ENCODE measurements at places on chromosomes 16 and 17. TPM values are rescaled to one million over a fixed set of nuclear protein-coding genes. Genes with fewer than 3 reads are reported as not detected.

DNA sequence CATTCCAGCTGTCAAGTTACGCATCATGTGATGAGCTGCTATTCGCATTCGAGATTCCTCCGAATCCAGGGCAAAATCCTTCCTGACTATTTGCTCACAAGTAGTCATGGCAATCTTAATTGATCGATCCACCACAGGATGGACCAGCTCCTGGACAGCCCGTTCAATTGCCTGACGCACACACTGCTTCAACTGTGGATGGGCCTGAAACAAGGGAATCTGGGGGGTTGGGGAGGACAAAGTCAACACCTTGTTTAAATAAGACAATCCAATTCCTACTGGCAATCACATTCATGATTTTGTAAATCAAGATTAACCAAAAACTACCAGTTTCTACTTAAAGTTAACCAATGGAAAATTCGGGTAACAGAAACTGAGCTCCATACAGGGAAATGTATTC is 28.4 kb downstream of the SETD6 start:
- H3K27me3 ChIP-seq: no peaks in the 10 kb centered on the region
- peaks cover 10% of the 10 kb centered on the region for H3K36me3 ChIP-seq
- H3K4me3 ChIP-seq: no peak overlapping the region
- no peak overlapping the region for H3K27ac ChIP-seq
- no peaks in the 10 kb centered on the region for H3K4me1 ChIP-seq

GRCh38 chr16:67883872-67884261 is 818 bp upstream of the NRN1L start:
- no peak overlapping the region for H3K27ac ChIP-seq
- H3K27me3 ChIP-seq: no peaks in the 10 kb centered on the region
- H3K4me1 ChIP-seq: no peaks in the 10 kb centered on the region
- H3K36me3 ChIP-seq: peaks cover 29% of the 10 kb centered on the region
- peak; percentile 69 for DNase-seq

- no peaks in the 10 kb centered on the region for H3K4me1 ChIP-seq
- no peak overlapping the region for H3K27ac ChIP-seq
- no peak overlapping the region for H3K4me3 ChIP-seq
- H3K27me3 ChIP-seq: peaks cover 4% of the 10 kb centered on the region
These were observed 6.5 kb upstream of the PNPO start for GRCh38 chr17:47934856-47935255.

GRCh38 chr16:177394-177822 is 928 bp downstream of the HBA1 start:
- no peaks in the 10 kb centered on the region for H3K4me1 ChIP-seq
- no peak overlapping the region for H3K4me3 ChIP-seq
- DNase-seq: no peak
- H3K27ac ChIP-seq: no peak overlapping the region
- H3K27me3 ChIP-seq: peaks cover 10% of the 10 kb centered on the region

- H3K27ac ChIP-seq: no peak overlapping the region
- H3K36me3 ChIP-seq: peaks cover 18% of the 10 kb centered on the region
- no peak for DNase-seq
- H3K27me3 ChIP-seq: no peaks in the 10 kb centered on the region
- no peak overlapping the region for H3K4me3 ChIP-seq
These were observed 22.0 kb downstream of the SETD6 start for GRCh38 chr16:58537124-58537906.

DNA sequence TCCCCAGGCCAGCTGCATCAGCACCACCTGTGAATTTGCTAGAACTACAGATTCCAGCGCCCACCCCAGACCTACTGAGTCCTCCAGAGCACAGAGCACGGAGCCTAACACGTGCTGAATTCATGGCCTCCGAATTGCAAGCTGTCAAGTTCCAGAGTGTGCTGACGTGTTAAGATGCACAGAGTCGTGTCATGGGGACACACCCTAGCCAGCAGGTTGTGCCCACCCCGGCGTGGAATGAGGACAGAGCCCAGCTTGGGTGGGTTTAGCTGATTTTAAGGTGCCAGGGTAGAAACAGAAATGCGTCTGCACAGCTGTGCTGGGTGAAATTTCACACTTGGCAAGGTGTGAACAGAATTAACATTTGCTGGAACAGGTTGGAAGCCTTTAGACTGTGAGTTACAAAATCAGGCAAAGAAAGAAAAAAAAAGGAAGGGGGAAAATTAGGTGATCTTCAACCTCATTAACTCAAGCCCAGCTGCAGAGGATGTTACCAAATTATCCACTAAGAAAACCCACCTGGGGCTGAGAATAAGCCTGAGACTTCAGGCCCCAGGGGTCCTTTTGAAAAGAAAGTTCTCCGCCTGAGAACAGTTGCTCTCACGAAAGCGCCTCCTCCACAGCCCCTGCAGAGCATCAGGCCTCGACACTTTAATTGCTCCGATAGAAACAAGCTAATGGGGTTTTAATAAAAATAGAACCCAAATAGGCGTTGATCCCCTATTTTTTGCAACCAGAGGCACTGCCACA is 27.1 kb downstream of the GINS3 start:
- no peak for DNase-seq
- H3K4me3 ChIP-seq: no peak overlapping the region
- no peak overlapping the region for H3K27ac ChIP-seq
- no peaks in the 10 kb centered on the region for H3K4me1 ChIP-seq

DNA sequence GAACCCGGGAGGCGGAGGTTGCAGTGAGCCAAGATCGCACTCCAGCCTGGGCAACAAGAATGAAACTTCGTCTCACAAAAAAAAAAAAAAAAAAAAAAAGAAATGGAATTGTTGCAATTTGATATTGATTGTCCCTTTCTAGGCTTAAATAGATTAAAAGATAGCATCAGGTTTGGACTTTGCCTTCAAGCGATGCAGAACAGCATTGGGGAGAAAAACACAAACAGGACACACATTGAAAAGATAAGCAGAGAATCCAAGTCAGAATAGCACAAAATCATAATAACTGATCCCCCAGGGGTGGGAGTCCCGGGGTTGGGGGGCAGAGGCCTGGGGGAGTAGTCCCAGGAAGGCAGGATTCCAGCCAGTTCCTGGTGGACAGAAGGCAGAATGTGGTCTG is 3.9 kb upstream of the CREBBP start:
- peaks cover 20% of the 10 kb centered on the region for H3K27me3 ChIP-seq
- H3K36me3 ChIP-seq: no peaks in the 10 kb centered on the region
- H3K4me1 ChIP-seq: peaks cover under 1% of the 10 kb centered on the region
- DNase-seq: no peak
- no peak overlapping the region for H3K27ac ChIP-seq

ABCC3 gene
- total RNA-seq: 1.5 TPM

AOC3 gene
- total RNA-seq: 1.6 TPM

- no peaks in the 10 kb centered on the region for H3K27me3 ChIP-seq
- no peak for DNase-seq
- no peaks in the 10 kb centered on the region for H3K36me3 ChIP-seq
- H3K4me1 ChIP-seq: no peaks in the 10 kb centered on the region
- H3K27ac ChIP-seq: no peak overlapping the region
These were observed 139.8 kb downstream of the ENGASE start for GRCh38 chr17:79214459-79214858.

GRCh38 chr17:74192950-74193781 is 10.3 kb upstream of the RPL38 start:
- H3K27me3 ChIP-seq: peaks cover 56% of the 10 kb centered on the region
- DNase-seq: no peak
- H3K27ac ChIP-seq: no peak overlapping the region
- no peaks in the 10 kb centered on the region for H3K36me3 ChIP-seq
- no peaks in the 10 kb centered on the region for H3K4me1 ChIP-seq

DNA sequence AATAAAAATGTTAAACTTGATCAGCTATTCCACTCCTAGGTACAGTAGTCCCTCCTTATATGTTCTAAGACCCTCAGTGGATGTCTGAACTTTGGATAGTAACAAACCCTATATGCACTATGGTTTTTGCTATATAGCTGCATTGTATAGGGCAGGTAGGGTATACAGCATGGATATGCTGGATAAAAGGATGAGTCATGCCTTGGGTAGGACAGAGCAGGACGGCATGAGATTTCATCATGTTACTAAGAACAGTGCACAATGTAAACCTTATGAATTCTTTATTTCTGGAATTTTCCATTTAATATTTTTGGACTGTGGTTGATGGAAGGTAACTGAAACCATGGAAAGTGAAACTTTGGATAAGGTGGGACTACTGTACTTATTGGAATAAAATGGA is 235.1 kb downstream of the CEP112 start:
- no peak for DNase-seq
- no peaks in the 10 kb centered on the region for H3K4me1 ChIP-seq
- H3K27ac ChIP-seq: no peak overlapping the region
- no peaks in the 10 kb centered on the region for H3K36me3 ChIP-seq
- H3K27me3 ChIP-seq: no peaks in the 10 kb centered on the region

GRCh38 chr16:1182316-1182671 is 29.4 kb downstream of the CACNA1H start:
- no peak for DNase-seq
- H3K4me3 ChIP-seq: no peak overlapping the region
- H3K4me1 ChIP-seq: no peaks in the 10 kb centered on the region

GRCh38 chr17:72576289-72576759 is 455.5 kb downstream of the SOX9 start:
- no peaks in the 10 kb centered on the region for H3K36me3 ChIP-seq
- H3K27me3 ChIP-seq: no peaks in the 10 kb centered on the region
- no peak overlapping the region for H3K27ac ChIP-seq
- no peaks in the 10 kb centered on the region for H3K4me1 ChIP-seq
- DNase-seq: no peak
- no peak overlapping the region for H3K4me3 ChIP-seq

DNA sequence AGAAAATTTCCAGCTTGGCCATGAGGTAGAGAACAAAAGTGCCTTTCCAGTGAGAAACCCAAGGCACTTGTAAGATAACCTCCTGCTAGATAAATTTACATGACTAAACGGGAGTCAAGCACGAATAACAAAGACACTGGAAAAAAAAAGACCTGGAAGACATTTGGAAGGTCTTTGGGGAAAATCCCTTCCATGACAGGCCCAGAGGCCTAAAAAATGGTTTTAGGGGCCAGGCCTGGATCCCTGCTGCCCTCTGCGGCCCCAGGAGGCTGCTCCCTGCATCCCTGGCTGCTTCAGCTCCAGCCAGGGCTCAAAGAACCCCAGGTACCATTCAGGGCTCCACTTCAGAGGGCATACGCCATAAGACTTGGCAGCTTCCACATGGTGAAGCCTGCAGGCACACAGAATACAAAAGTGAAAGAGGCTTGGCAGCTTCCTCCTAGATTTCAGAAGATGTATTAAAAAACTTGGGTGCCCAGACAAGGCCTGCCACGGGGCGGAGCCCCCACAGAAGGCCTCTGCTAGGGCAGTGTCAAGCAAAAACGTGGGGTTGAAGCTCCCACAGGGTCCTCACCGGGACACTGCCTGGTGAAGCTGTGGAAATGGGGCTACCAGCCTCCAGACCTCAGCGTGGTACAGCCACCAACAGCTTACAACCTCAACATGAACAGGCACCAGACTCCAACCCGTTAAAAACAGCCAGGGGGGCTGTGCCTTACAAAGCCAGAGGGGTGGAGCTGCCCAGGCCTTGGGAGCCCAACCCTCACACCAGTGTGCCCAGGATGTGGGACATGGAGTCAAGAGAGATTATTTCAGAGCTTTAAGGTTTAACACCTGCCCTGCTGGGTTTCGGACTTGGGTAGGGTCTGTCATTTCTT is 77.1 kb downstream of the SDK2 start:
- no peaks in the 10 kb centered on the region for H3K4me1 ChIP-seq
- H3K27me3 ChIP-seq: no peaks in the 10 kb centered on the region
- DNase-seq: peak; percentile 9
- H3K36me3 ChIP-seq: no peaks in the 10 kb centered on the region
- H3K4me3 ChIP-seq: no peak overlapping the region

C16orf74 gene
- 15.6 TPM for total RNA-seq

Measured in T-cell (primary cell).